D721Med (cell line): ENCODE measurements at places on chromosomes 6 and 20.

- DNase-seq, result no peak
These were observed 643 bp downstream of the CD24 start for GRCh38 chr6:106973836-106974335.

GRCh38 chr20:33914919-33915318, 78.8 kb upstream of the RALY start:
- DNase-seq, result no peak

DNA sequence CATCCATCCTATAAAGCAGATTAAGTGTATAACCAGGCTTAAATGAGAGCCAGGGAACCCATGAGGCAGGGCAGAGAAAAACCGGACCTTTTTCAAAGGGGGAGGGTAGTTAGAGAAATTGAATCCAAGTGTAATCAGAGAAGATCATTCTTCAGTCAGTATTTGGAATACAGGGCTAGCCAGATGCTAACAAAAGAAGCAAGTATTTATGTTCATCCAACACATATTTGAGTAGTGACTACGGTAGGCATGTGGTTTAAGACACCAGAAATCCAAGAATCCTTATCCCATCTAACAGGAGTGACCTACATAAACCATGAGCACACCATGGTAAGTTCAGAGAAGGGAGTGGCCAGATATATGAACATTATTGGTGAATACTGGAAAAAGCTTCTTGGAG, 46.8 kb upstream of the FAM83C start:
- no peak for DNase-seq

DNA sequence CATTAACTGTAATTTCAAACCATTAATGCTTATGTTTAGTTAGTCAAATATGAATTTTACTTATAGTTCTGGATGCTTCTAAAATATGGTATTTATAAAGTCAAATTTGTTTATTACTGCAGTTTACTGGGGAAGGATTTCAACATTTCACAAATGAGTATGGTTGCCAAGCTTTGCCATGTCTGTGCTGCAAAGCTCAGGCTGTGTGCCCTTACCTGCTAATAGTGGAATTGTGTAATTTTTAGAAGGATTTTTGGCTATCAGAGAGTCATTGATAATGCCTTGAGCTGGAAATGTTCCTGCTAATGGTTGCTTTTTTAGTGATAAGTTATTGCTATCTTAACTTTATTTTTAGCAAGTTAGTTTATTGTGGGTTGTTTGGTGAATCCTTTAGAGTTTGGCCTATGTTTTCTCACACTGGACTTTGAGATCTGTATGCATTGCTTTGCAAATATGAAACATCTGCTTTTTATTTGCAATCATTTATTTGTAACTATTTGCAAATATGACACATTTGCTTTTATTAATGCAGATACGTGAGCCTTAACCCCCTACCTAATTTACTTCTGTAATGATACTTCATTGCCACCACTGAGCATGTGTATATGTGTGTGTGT, 105.8 kb downstream of the CD109 start:
- DNase-seq, result no peak
